ENCODE measurements at places on chromosomes 16 and 17. TPM values are rescaled to one million over a fixed set of nuclear protein-coding genes. Genes with fewer than 3 reads are reported as not detected.

GRCh38 chr17:28575126-28575795 lies 1.4 kb downstream of the ALDOC start:
- H3K36me3 ChIP-seq, result no peaks in the 10 kb centered on the region
- no peak overlapping the region for H3K27ac ChIP-seq
- peaks cover 15% of the 10 kb centered on the region for H3K4me1 ChIP-seq

- no peak overlapping the region for H3K27ac ChIP-seq
- no peaks in the 10 kb centered on the region for H3K36me3 ChIP-seq
- H3K4me3 ChIP-seq, result no peak overlapping the region
- no peak for DNase-seq
- no peaks in the 10 kb centered on the region for H3K4me1 ChIP-seq
- no peaks in the 10 kb centered on the region for H3K27me3 ChIP-seq
Measured at GRCh38 chr17:81127133-81127455, 38.2 kb upstream of the PVALEF start.

GRCh38 chr16:68539711-68540239 lies 684 bp downstream of the ZFP90 start:
- no peaks in the 10 kb centered on the region for H3K27me3 ChIP-seq
- H3K4me3 ChIP-seq, result peak overlapping the region; percentile 47
- peaks cover 5% of the 10 kb centered on the region for H3K4me1 ChIP-seq
- peak overlapping the region; percentile 30 for H3K27ac ChIP-seq

SLC38A8 gene
- total RNA-seq, result 0.42 TPM

PNMT gene
- not detected for total RNA-seq

- H3K4me1 ChIP-seq, result no peaks in the 10 kb centered on the region
- no peak overlapping the region for H3K4me3 ChIP-seq
- no peak for DNase-seq
- peaks cover 2% of the 10 kb centered on the region for H3K27me3 ChIP-seq
- no peak overlapping the region for H3K27ac ChIP-seq
Measured at GRCh38 chr17:2860045-2860444, 63.8 kb downstream of the RAP1GAP2 start.

- H3K36me3 ChIP-seq, result no peaks in the 10 kb centered on the region
- H3K27me3 ChIP-seq, result no peaks in the 10 kb centered on the region
- no peaks in the 10 kb centered on the region for H3K4me1 ChIP-seq
- no peak overlapping the region for H3K4me3 ChIP-seq
Measured at GRCh38 chr17:69335058-69335457, 8.1 kb upstream of the ABCA5 start.

CDH5 gene
- 21.9 TPM for total RNA-seq

GRCh38 chr16:24723663-24724062 lies 5.8 kb upstream of the TNRC6A start:
- H3K27me3 ChIP-seq, result no peaks in the 10 kb centered on the region
- H3K36me3 ChIP-seq, result no peaks in the 10 kb centered on the region
- DNase-seq, result no peak
- no peak overlapping the region for H3K27ac ChIP-seq

- no peaks in the 10 kb centered on the region for H3K4me1 ChIP-seq
- no peaks in the 10 kb centered on the region for H3K27me3 ChIP-seq
- H3K27ac ChIP-seq, result no peak overlapping the region
- H3K4me3 ChIP-seq, result no peak overlapping the region
- no peak for DNase-seq
Measured at GRCh38 chr17:73189417-73190099, 3.3 kb upstream of the COG1 start.
